ENCODE measurements at places on chromosomes 6 and 20.

DNA sequence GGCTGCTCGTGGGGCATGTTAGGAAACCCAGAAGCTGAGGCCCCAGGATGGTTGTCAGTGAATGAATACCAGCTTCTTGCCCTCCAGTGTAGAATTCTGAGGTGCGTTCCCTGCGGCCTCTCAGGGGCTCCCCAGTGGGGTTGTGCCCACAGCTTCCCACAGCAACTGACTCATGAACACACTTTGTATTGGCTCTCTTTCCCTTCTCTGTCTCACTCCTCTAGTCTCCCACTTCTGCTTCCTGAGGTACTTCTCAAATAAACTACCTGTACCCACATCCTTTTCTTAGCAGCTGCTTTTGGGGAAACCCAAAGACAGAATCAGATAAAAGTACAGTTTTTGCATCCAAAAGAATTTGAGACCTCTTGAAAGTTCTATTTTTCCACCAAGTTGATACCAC lies 107.7 kb upstream of the JAG1 start:
- DNase-seq = no peak

GRCh38 chr6:43737272-43738081 lies 32.5 kb upstream of the VEGFA start:
- DNase-seq = no peak

DNA sequence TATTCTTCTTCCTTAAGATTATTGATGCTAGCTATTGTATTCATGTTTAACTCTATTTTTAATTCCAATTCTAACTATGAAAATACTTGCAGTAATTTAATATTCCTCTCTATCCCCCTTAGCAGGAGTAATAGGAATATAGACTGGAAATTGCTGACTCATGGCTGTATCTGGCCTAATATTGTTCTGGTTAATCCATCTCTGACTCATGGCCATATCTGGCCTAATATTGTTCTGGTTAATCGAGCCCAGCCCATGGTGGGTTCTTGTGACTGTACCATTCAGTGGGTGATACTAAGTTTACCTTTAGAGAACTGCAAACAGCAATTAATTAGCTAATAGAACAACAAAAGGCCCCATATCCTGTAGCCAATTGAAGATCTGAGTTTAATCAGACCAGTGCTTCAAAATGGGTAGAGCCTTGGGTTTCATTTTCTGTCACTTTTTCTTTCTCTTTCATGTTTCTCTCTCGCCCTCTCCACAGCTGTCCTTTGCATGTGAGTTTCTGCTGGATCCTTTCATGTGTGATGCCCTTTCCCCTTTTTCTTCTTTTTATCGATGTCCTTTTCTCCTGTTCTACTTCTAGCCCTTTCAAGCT lies 50.6 kb downstream of the SLC22A3 start:
- DNase-seq = no peak

- no peak for DNase-seq
These were observed 109.1 kb downstream of the LY86 start for GRCh38 chr6:6697620-6698019.

- DNase-seq = no peak
These were observed 97.9 kb downstream of the LRRC1 start for GRCh38 chr6:53892707-53893106.

DNA sequence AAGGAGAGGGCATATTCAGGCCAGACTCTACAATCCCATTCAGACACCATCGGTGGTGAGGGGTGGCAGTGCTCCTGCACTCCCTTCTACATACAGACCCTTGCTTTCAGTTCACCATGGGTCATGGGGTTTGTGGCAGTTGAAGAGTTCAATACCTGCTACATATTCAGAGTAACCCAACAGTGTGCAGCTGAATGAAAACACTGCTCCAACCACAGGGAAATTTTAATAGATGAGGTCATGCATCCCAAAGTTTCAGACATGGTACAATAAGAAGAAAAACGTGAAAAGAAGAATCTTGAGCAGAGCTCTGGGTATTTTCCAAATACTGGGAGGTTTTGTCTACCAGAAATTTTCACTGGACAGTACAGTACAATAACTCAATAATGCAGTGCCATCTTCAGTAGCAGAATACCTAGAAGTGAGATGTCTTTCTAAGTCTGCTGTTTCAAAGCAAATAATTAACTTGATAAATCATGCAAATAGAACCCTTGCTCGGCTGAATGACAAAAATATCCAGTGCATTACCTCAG lies 162.1 kb downstream of the PTPRK start:
- DNase-seq = no peak

GRCh38 chr6:16028966-16029365 lies 99.9 kb upstream of the MYLIP start:
- no peak for DNase-seq

- DNase-seq = no peak
These were observed 563 bp upstream of the NNAT start for GRCh38 chr20:37520419-37520955.

DNA sequence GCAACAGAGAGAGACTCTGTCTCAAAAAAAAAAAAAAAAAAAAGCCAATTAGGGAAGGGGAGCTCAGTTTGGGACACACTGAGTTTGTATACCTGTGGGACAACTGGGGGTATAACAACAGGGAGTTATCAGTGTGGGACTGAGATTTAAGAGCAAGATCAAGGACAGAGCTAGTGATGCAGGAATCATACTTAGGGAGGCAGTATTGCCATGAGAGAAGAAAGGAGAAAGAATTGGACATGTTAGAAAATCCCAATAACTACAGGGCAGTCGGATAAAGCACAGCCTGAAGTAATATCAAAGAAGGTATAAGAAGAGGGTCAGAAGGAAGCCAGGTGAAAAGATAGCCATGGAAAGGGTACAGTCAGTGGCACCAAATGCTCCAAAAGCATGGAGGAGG lies 121.2 kb downstream of the PTPRT start:
- no peak for DNase-seq

GRCh38 chr20:49668181-49668877 lies 45.3 kb downstream of the B4GALT5 start:
- DNase-seq = no peak

- DNase-seq = no peak
These were observed 130.5 kb upstream of the CNR1 start for GRCh38 chr6:88296694-88297093.

DNA sequence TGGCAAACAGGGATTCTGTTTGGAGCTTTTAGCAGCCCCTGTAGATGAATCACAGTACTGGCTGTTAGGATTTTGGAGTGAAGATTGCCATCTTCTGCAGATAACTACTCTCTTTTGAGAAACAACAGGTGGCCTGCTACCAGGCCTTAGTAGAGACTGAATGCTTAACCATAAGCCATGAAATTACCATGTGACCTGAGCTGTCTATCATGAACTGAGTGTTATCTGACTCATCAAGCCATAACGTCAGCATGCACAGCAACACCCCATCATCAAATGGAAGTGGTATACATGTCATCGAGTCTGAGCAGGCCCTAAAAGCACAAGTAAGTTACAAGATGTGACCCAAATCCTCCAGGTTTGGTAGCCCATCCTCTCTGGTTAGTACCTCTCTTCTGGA lies 132.6 kb downstream of the GPR63 start:
- no peak for DNase-seq

- DNase-seq = no peak
These were observed 296.1 kb upstream of the FLRT3 start for GRCh38 chr20:14633507-14633906.

DNA sequence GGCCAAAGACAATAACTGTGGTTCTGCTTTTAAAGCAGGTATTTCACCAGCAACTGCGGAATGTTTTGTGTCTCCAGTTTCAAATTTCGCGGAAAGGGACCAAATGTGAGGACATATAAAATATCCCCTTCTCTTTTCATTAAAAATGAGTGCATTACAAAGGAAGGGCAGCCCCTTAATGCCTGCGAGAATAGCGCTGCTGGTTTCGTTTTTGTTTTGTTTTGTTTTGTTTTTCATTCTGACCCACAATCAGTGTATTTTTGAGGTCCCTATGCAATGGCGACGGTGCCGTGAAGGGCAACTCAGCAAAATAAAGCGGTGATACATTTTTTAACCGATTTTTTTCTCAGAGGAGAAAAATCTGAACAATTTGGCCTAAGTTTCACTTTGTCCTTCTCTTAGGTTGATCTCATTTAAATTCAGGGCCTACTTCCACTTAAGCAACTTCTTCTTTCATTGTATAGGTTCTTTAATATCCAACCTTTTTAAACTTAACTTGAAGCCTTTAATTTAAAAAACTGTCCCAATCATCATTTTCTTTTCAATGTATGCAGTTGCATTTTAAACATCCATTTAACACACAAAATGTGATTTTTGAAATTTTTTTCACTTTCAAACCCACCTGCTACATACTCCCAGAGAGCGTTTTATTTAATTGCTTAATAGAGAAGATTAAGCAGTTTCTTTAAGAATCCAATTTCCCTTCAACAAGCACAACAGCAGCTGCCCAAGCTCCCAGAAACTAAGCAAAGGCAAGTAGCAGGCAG lies 2.9 kb upstream of the HIVEP2 start:
- no peak for DNase-seq
